ENCODE measurements at places on chromosomes 16 and 17. TPM values are rescaled to one million over a fixed set of nuclear protein-coding genes. Genes with fewer than 3 reads are reported as not detected.

DNA sequence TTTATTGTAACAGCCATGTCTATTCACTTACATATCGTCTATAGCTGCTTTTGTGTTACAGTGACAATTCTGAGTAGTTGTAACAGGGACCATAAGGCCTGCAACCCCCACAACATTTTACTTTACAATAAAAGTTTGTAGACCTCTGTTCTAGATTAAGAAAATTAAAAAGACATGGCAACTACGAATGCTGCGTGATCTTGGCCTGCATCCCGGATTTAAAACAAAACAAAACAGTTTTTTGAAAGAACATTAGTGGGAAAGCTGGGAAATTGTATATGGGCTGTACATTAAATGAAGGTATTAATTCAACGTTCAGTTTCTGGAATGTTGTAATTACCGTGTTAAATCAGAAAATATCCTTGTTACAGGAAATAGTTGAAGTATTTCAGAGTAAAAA, 64.1 kb downstream of the RMI2 start:
- no peak for DNase-seq

DNA sequence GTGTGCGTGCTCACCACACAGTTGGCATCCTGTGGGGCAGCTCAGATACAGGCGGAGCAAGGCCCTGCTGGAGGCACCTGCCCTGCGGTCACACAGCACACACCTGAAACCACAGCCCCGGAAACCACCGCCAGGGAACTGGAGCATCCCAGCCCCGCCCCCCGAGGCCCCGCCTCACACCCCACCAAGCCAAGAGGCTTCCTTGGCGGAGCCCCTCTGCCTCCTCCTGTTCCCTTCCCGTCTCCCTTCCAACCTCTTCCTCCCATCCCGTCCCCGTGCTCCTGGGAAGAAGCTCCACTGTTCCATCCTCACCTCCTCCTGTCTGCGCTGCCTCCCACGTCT, 205.5 kb downstream of the NTN1 start:
- peak; percentile 63 for DNase-seq

GRCh38 chr16:64590513-64590912, 531.4 kb downstream of the CDH11 start:
- DNase-seq, result no peak

DNA sequence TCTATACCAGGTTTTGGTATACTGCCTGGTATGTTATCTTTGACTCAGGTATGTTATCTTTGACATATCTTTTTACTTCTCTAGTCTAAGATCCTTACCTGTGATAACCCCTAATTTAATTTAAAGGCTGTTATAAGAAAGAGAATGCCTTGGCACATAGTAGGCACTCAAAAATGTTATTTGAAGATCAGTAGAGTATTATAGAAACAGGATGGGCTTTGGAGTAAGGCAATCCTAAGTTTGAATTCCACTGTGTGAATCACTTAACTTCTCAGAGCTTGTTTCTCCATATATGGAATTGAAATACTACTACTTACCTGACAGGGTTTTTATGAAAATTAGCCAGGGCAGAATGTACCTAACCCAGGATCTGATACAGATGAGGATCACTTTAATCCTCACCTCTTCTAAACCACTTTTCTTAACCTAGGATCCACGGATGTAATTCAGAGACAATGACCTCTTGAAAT, 1.2 kb downstream of the BRIP1 start:
- no peak for DNase-seq

- DNase-seq, result no peak
Observed at GRCh38 chr16:78385086-78385805, 285.8 kb downstream of the WWOX start.

GRCh38 chr16:83458612-83459011, 349.2 kb upstream of the HSBP1 start:
- no peak for DNase-seq

The SMIM22 gene
- not detected for total RNA-seq

The GJD3 gene
- total RNA-seq, result 2.1 TPM

Measured in sigmoid colon (tissue), 7 donors.